Fibroblast of skin of right quadriceps (primary cell): ENCODE measurements at places on chromosomes 1 and 21.

DNA sequence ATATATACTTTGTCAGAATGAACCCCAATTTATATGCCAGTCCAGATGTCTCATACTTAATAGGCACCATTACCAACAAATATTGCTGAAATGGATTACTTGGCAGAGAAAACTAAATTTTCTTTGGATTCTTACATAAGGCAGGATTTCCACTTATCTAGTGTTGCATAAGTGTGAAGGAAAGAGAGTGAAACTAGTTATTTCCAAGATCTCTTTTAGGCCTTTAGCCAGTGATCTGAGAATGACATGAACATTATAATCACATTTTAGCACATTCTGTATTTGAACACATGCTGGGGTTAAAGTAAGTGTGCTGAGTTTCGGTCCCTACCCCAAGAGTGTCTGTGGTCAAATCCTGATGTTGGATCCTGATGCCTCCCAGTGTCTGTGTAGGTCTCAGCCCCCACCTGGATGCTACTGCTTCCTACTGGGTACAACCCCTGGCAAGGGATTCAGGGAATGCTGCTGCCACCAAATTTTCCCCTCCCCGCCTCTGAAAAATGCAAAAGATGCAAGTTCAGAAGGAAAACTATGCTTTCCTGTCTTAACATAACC is 11.2 kb downstream of the DDAH1 start:
- DNase-seq: no peak

DNA sequence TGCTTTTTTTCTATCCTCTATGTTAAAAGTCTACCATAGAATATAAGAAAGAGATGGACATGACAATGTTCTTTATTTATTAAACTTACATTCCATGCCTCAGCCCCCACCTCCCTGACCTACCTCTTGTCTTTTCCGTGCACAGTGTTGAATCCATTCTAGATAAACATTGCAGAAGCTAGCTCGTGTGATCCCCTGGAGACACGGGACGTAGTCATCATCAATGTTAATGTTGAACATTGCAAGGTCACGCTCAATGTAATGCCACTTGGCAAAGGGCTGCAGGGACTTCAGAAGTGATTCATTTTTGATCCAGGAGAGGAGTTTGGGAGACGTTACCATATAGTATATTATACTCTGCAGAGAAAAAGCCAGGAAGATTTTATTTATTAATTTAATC is 66.4 kb downstream of the NTPCR start:
- DNase-seq: no peak

DNA sequence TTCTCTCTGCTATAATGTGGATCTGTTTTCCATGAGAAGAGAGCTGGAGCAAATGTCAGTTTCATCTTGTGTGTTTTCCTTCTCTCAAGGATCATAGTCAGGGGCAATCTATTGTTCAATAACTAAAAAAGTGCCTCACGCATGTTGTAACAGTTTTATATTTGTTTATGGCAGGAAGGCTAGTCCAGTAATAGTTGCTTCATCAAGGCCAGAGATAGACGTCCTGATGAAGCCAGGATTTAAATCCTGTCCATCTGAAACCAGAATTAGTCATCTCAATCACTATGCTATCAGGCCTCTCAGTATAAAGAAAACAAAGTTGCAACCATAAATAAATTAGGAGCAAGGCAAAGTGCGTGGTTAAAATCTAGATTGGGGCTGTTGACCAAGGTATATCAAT is 30.2 kb upstream of the DUSP10 start:
- no peak for DNase-seq

DNA sequence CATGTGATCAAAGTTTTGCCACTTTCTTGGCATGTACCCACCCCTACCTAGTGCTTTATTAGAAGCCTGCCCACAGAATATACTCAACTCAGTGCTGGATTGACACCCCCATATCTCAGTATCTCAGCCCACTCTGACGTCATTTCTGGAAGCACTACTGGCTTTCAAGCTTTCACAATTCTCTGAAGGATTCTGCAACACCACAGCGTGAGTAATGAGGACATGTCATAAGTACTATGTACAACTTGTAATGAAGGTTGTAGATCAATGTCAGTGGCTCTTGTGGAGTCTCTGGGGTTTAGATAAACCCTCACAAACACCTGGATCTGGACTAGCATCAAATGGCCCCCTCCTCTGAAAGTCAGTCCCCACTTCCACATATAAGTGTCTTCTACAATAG is 57.2 kb downstream of the TNFSF4 start:
- DNase-seq: peak; percentile 64

GRCh38 chr1:80047791-80048190 is 1041.3 kb upstream of the ADGRL4 start:
- peak; percentile 91 for DNase-seq

DNA sequence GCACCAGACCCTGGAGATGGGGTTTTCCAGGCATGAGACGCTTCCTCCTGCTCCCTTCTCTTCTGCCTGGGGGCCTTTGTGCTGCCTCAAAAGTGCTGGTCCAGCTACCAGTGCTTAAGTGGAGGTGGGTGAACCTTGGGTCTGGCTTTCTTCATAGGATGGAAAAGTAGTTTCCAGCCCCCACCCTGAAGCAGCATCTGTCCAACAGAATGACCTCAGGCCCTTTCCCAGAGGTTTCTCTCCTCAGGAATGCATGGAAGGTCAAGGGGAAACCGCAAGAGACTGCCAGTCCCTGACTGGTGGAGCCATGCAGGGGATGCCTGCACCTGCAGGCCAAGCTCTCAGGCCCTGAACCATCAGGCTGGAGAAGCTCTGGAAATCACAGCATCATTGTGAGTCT is 63.8 kb downstream of the HMGB4 start:
- no peak for DNase-seq

- no peak for DNase-seq
These were observed at the start of gene NHLH1 for GRCh38 chr1:160366731-160367515. Gene NHLH1, plus strand, starts transcription at chr1:160367071. Its CDS starts 3,661 bp downstream, at chr1:160370732.

DNA sequence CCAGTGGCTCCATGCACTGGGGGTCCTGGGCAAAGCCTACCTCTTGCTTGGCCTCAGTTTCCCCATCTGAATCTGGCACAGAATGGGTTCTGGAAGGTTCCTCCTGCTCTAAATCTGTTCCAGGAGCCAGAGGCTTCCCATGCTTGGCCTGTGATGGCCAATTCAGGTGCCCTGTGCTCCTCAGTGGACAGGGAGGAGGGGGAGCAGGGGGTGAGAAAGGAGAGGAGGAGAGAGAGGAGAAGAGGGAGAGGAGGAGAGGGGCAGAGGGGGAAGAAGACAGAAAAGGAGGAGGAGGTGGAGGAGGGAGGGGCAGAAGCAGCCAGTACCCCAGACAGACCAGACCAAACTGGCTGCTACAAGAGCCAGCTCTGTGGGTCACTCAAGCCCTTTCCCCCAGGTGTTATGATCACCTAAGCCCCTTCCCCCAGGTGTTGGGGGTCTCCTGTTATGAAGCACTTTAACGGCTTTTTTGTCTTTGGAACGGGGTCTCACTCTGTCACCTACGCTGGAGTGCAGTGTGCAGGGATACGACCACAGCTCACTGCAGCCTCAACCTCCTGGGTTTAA is 43.7 kb downstream of the TRIM11 start:
- no peak for DNase-seq

DNA sequence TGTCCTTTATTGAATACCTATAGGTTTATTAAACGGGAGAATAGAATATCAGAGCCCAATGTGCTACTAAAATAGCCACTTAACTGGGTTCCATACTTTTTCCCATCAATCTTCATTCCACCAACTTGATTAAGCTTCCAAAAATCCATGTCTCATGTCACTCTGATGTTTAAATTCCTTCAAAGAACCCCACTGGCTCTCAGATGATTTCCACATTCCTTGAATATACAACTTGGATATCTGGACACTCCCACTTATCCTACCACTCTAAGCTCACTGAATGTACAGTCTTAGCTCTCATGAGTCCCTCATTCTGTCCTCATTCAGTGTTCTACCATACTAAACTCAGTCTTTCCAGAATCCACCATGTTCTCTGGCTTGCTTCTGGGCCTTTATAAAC is 21.1 kb downstream of the COL11A1 start:
- DNase-seq: peak; percentile 6

- DNase-seq: no peak
These were observed 1.9 kb downstream of the NTRK1 start for GRCh38 chr1:156862584-156862983.

DNA sequence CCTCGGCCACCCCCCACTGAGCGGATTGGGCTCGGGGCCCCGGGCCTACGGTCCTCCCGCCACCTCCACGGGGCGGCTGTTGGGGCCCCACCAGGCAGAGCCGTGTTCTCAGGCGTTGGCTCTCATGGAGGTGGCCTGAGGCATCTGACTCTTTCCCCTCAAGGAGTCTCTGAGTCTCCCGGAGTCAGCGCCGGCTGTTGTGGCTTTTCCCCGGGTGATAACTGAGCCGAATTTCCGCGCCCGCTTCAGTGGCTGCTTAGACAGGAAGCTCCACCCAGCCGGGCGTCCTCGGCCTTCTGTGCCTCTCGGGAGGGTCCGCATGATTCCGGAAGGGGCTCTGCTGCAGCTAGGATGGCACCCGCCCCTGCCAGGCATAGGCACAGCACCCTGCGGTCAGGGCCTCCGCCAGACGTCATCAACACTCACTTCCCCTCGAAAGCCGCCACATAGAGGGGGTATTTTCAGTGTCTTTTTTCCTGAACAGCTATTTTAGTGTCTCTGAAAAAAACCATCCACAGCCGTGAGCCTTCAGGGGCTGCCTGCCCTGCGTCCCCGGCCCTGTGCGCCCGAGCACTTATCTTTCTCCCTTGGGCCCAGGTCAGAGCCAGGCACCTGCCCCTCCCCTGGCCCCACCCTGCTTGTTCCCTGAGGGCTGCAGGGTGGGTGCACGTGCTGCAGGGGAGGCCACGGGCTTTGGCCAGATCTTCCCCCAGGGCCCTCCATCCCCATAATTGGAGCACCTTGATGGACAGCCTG is 72.9 kb downstream of the SKI start:
- peak; percentile 39 for DNase-seq

DNA sequence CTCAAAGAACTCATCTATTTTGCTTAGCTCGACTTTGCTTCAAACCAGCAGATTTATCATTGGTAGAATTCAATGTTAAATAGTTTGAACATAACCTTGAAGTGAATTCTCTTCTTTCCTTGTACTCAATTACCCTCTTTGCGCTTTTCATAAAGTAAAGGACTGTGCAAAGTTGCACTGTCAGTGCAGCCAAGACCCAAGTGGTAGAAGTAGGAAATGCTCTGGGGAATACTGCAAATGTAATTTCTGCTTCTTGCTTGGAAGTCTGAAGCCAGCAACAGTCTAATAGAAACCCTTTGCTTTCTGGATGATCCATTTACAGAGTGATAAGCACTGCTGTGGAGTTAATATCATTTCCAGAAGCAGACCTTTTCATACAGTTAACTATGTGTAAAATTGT is 936.7 kb upstream of the TMPRSS15 start:
- DNase-seq: no peak

GRCh38 chr1:224579526-224579925 is 36.6 kb upstream of the CNIH3 start:
- peak; percentile 57 for DNase-seq

- no peak for DNase-seq
These were observed 709.4 kb downstream of the MRPL39 start for GRCh38 chr21:24897883-24898282.

- no peak for DNase-seq
These were observed 211.3 kb downstream of the BARHL2 start for GRCh38 chr1:90505806-90506205.

DNA sequence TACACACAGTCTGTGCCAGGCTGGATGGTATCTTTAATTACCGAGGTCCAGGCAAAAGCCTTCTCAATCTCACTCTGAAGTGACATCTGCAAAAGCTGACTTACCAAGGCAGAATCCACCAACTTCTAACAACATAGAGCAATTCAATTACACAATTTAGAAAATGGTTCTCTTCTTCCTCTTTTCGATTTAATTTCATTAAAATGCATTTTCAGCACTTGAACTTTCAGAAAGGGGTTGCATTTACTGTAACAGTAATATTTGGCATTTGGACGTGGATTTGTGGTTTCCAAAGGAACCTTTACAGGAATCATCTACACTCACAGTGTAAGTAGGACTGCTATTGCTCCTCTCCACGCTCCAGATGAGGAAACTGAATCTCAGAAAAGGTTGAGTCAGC is 53.3 kb downstream of the ERO1B start:
- no peak for DNase-seq

DNA sequence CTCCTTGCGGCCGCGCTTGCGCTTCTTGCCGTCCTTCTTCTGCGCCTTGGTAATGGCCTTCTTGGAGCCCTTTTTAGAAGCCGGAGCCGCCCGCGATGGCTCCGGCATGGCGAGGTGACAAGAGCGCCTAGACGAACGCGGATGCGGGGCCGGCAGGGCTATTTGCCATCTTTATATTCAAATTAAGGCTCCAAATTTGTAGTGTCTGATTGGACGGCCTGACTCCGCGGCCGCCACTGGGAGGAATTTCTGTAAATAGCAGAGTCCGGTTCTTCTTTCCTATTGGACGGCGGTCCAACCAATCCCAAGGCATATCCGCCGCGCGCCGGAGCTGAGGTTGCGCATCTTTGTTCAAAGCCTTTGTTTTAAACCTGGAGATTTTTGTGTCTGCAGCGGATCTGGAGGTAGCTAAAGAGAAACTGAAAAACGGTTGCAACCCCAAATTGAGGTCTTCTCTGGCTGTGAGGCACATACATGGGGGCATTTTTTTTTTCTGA is 22.6 kb upstream of the RNF187 start:
- peak; percentile 78 for DNase-seq

GRCh38 chr1:164637461-164638375 is 78.7 kb downstream of the PBX1 start:
- DNase-seq: peak; percentile 78

GRCh38 chr1:18233176-18233864 is 125.7 kb downstream of the IGSF21 start:
- DNase-seq: no peak

DNA sequence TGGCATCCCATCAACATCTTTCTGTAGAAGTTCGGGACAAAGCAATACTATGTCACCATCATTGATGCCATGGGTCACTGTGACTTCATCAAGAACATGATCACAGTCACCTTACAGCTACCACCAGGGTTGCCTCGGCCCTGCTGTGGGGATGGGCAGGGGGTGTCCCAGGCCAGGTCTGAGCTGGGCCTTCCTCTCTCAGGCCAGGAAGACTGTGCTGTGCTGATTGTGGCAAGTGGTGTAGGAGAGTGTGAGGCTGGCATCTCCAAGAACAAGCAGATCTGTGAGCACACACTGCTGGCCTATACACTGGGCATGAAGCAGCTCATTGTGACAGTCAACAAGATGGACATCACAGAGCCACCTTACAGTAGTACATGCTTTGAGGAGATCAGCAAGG is 20.9 kb upstream of the RPL11 start:
- DNase-seq: no peak

DNA sequence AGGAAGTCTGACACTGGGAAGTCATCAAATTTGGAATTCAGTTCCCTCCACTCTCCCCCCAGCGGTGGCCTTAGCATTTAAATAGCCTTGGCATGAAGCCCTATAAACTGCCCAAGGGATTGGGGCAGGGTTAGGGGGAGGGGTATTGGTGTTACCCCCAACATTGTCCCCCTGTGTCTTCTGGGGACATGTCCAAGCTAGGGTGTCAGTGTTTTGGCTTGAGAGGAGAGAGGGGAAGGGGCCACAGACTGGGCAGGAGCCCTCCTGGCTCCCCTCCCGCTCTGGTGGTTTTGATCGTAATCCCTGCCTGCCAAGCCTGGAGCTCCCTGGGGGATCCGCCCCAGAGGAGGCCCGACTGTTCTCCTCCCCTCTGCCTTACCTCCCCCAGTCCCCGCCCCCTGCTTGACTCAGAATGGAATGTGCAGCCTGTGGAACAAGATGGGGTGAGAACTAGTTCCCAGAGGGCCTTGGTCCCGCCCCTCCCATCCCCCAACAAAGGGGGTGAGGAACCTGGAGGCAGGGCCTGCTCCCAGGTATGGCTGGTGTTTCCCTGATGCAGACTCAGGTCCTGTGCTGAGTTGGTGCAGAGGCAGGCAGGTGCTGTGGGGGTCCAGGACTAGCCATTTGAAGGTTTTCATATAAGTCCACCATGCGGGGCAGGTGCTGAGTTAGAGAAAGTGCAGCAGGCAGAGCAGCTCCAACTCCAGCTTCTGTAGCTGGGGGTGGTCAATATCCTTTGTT is 7.4 kb downstream of the SOX13 start:
- peak; percentile 94 for DNase-seq
